H7 (cell line): ENCODE measurements at places on chromosomes 3 and 15.

- no peak for DNase-seq
Observed at GRCh38 chr3:196634224-196634623, 5.3 kb upstream of the NRROS start.

DNA sequence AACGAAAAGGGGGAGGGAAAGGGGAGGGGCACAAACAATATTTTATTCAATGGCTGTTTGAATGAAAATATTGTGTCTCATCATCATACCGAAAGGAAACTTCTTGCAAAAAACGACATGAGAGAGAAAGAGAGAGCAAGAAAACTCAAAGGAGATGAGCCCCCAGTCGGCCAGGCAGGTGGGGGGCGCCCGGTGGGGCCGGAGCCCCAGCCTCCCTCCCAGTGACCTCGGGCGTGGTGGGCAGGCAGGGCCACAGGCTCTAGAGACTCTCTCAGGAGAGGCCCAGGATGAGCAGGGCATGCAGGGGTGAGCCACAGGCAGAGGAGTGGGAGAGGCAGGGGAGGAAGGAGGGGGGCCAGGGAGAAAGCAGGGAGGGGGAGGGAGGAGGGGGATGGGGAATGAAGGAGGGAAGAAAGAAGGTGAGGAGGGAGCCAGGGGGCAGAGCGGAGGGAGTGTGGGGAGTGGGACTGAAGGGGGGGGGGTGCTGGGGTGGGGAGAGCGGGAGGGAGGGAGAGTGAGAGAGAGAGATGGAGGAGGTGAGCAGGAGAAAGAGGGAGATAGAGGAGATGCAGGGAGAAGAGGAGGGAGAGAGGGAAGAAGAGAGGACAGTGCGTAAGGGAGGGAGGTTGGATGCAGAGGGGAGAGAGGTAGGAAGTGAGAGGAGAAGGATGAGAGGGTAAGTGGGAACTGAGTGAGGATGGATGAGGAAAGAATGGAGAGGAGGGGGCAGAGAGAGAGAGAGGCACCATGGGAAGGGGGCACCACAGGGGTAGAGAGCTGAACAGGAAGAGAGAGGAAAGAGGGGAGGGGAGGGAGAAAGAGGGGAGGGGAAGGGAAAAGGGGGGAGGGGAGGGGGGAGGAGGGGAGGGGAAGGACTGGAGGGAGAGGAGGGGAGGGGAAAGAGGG is 14.1 kb upstream of the TMEM115 start:
- DNase-seq: peak; percentile 89

DNA sequence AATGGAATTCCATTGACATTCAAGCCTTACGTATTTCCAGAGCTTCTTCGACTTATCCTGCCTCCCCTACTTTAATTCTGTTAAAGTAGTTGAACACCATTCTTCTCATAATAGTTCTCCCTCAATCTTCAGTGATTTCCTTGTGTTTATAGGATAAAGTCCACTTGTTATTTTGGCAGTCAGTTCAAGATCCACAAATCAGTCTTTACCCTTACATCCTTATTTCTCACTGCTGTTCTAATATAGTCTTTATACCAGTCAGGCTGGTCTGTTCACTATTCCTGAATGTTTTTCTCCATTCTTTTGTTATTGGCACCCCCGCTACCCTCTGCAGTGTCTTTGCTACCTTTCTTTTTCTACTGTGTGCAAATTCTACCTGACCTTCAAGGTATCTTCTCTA is 29.7 kb downstream of the ATP6V1A start:
- DNase-seq: no peak

GRCh38 chr3:68706096-68706495 is 226.3 kb downstream of the TAFA4 start:
- no peak for DNase-seq

- no peak for DNase-seq
Observed at GRCh38 chr3:157767607-157768006, 264.4 kb upstream of the VEPH1 start.

DNA sequence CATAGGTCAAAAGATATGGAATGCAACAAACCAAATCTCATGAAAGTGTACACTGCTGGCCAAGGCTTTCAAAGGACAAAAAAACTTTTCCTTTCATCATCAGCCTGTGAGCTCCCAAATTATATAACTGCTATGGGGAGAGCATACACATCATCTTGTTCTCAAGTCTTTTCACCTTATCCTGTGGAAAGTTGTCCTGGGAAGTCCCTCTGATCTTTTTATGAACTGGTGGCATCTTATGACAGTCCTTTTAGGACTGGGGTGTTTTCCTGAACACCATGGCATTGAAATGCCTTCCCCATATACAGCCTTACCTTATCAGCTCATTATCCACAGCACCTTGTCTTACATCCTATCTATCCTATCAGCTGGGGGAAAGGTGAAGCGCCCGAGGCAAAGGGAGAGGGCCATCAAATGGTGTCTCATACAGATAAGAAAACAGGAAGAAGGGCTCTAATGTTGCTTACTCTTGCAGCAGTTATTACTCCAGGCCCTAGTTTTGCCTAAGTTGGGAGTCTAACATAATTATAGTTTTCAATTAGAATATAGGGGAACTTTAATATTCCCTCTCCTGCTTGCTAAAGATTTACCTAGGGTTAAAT is 61.5 kb upstream of the GOLIM4 start:
- DNase-seq: no peak

- no peak for DNase-seq
Observed at GRCh38 chr3:124599779-124600693, 130.2 kb upstream of the UMPS start.

DNA sequence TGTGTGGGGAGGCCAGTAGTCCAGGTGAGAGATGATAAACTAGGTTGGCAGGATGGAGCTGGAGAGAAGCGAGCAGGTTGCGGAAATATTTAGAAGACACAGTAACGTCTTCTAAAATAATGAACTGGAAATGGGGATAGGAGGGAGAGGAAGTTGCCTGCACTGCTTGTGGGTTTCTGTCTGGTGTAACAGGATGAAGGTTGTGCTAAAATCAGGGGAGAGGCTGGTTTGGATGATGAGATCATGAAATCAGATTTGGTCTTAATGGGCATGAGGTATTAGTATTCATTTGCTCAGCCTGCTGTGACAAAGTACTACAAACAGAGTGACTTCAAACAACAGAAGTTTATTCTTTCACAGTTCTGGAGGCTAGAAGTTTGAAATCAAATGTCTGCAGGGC is 32.1 kb upstream of the TNFAIP8L3 start:
- DNase-seq: no peak

- no peak for DNase-seq
Observed at GRCh38 chr3:46299608-46300460, 54.1 kb upstream of the CCR2 start.

DNA sequence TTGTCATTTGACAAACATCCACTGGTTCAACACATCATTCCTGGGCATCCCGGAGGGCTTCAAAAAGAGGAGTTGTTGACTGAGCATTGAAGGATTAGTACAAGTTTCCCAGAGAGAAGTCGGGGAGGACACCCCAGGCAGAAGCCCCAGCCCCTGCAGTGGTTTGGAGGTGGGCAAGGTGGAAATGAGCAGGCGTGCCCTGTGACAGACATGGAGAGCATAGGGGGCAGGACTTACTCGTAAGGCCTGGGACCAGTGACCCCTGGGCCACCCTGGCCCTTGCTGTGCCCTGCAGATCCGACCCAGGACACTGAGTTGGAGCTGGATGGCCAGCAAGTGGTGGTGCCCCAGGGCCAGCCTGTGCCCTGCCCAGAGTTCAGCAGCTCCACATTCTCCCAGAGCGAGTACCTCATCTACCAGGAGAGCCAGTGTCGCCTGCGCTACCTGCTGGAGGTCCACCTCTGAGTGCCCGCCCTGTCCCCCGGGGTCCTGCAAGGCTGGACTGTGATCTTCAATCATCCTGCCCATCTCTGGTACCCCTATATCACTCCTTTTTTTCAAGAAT is 5.9 kb downstream of the PARP3 start:
- DNase-seq: no peak

GRCh38 chr3:171977441-171977840 is 61.9 kb upstream of the FNDC3B start:
- DNase-seq: no peak

DNA sequence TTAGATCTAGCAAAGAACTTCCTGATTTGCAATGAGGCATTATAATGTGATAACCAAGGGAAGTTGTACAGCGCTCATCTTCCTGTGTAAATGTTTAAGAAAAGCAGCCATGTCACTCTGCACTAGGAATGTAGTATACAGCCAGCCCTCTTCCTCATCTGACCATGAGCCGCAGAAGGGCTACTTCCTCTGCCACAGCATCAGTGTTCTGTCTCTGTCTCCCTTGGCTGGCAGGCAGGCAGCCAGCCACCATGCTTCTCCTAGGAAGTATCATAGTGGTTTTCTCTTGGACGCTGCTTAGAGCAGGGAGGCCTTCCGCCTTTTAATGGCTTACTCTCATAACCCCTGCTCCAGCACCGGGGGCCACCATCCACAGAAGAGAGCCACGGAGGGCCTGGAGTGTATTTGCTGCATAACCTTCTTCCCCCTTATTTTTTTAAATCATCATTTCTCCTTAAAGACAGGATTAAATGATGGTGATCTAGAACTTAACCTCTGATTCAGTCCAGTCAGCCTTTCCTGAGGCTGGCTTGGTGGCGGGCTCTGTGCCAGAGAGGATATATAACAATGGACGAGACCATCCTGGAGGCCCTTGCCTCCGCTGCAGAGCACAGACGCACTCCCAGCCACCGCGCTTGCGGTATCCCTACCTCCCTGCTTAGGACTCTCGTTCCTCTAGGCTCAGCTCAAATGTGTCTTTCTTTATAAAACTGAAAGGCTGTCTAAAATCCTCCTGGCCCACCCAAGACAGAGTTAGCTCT is 57.3 kb upstream of the PLXNA1 start:
- DNase-seq: no peak

- DNase-seq: no peak
Observed at GRCh38 chr15:69085325-69086081, 71.0 kb downstream of the NOX5 start.

GRCh38 chr3:72953325-72953956 is 43.2 kb upstream of the PPP4R2 start:
- no peak for DNase-seq
